ENCODE measurements at places on chromosomes 12 and 14. TPM values are rescaled to one million over a fixed set of nuclear protein-coding genes. Genes with fewer than 3 reads are reported as not detected.

- no peak for DNase-seq
Measured at GRCh38 chr14:71588576-71589215, 343.5 kb upstream of the RGS6 start.

AKAP3 gene
- 4.2 TPM for total RNA-seq

DNA sequence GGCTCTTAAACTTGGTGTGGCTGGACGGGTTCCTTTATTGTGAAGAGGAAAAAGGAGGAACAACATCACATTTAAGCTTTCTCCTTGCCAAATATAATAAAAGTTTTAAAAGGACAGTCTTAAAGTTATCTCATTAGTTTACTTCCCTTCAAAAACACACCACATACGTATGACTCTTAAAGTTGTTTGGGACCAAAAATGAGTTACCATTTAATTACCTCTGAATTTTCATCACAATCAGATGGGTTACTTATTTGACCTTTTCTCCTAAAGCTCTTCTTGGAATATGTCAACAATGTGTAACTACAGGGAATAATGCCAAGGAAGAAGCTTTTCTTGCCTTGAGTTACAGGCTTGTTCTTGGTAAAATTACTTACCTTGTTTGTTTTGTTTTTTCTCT lies 16.4 kb downstream of the RAB21 start:
- DNase-seq: no peak

STXBP6 gene
- 10.0 TPM for total RNA-seq

- DNase-seq: no peak
Measured at GRCh38 chr14:102782974-102783373, 5.7 kb downstream of the TRAF3 start.

- DNase-seq: no peak
Measured at GRCh38 chr12:104958805-104959334, 780 bp upstream of the SLC41A2 start.

GRCh38 chr12:94721173-94721572 lies 70.8 kb upstream of the TMCC3 start:
- DNase-seq: no peak

Measured in ureter (tissue), 1 donor.